ENCODE measurements at places on chromosomes 11 and 22.

DNA sequence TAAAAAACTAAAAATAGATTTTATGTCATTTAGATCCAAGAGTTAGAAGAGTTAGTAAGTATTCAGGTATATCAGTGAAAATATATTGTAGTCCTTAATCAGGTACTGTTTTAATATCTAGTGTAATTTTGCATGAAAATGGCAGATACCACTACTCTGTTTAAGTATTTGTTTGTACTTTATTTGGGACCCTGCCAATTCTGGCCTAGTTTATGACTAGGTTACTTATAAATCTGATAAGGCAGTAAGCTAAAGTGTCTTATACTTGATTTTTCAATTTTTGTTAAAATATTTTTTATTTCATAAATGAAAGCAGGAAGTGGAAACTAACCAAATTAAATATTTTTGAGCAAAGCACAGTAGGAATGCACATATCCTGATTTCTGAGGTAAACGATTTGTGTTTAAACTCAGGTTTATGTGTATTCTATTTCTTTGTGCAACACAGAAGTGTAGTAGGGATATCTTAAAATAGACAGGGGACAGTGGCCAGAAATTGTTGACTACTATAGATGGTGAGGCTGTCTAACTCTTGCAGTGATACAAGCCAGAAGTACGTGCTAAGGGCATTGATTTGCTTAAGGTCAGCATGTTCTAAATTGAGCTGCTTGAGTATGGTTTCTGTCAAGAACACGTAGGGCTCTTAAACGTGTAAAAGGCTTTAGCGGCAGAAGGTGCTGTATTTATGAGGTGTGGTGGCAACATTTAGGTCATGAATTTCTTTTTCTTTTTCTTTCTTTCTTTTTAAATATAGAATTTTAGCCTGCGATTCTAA, 34.0 kb downstream of the HIPK3 start:
- DNase-seq = no peak

GRCh38 chr22:43228330-43228729, 41.4 kb upstream of the TTLL12 start:
- DNase-seq = peak; percentile 17

DNA sequence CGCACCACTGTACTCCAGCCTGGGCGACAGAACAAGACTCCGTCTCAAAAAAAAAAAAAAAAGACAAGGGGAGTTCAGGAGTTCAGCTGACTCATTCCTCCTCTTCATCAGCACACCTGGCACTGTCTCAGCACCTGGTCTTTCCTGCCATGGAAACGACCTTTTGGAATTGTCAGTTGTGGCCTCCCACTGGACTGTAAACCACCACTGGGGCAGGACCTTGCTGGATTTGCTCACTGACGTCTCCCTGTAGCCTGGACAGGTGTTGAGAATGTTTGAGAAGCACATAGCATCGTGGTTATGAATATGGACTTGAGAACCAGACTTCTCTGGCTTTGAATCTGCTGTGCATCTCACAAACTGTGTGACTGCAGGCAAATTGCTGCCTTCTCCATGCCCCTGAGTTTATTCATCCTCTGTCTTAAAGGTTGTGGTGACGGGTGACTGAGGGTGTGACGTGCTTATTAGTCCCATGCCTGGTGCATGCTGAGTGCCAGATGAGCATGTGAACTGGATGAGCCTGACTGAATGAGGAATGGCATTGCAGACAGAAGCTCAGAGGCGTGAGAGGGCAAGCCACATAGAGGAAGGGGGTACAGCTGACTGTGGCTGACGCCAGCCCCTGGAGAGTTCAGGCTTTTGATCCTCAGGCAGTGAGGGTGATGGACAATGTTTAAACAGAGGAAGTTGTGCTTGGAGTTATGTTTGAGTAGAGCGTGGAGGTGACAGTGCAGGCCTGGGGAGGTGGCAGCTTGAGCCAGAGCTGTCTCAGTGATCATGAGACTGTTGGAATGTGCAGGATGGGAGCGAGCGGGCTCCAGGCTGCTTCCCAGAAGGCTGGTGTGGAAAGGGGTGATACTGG, 12.7 kb downstream of the TOM1 start:
- no peak for DNase-seq

DNA sequence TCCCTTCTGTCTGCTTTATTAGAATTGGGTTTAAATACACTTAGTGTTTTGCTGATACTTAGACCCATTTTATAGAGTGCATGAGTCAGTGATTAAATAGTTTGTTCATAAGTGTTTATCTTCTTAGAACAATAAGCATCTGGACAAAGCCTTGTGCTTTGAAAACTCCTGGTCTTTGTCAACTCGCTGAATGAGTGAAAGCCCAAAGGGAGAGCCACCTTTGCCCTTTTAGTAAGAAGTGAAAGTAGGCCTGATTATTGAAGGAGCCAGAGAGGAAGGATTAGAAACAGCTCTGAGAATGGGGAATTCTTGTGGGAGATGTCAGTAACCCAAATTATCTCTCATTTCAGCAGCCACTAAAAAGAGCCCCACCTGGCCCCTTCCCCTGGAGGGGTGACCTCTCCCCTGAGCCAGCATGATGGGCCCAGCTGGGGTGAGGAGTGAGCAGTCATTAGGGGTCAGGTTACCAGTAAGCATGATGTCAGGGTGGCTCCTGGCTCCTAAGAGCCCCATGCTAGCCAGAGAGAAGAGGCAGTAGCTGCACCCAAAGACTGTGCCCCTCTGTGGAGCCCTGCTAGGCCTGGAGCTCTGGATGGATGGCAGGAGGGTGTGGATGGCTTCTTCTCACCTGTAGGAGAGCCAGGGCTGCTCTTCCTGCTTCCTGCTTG, 125.1 kb upstream of the E2F8 start:
- DNase-seq = no peak

GRCh38 chr11:42225664-42226063, 766.2 kb upstream of the LRRC4C start:
- no peak for DNase-seq

- no peak for DNase-seq
Observed at GRCh38 chr11:121068787-121069186, 32.3 kb upstream of the TECTA start.

DNA sequence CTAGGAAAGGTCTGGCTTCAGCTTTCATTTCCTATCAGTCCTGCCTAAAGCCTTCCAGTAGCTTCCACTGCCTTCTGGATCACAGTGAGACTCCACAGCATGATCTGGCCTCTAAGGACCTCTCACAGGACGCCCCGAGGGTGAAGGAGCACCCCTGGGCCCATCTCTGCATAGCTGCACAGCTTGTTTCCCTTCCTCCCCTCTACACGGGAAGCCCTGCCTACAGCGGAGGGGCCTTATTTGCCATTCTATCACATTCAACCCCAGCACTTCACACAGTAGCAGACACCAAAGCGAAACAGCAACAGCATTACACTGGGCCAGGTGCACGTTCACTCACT, 162.3 kb upstream of the GRK3 start:
- DNase-seq = no peak

GRCh38 chr11:125446279-125446678, 49.8 kb downstream of the FEZ1 start:
- DNase-seq = no peak

- peak; percentile 39 for DNase-seq
Observed at GRCh38 chr11:67293090-67293489, 4.0 kb downstream of the ANKRD13D start.

Data from inflammatory macrophage (primary cell).